NCI-H1105 (cell line): ENCODE measurements at places on chromosomes 11 and 22.

DNA sequence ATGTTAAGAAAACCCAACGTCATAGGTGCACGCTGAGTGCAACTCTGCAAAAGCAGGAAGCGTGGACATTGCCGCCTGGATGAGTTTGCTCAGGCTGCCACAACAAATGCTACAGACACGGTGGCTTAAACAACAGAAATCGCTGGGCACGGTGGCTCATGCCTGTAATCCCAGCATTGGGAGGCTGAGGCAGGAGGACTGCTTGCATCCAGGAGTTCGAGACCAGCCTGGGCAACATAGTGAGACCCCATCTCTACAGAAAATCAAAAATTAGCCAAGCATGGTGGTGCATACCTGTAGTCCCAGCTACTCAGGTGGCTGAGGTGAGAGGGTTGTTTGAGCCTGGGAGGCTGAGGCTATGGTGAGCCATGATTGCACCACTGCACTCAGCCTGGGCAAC lies 13.4 kb upstream of the PGA3 start:
- DNase-seq: no peak

- no peak for DNase-seq
These were observed 16.2 kb downstream of the PHLDA2 start for GRCh38 chr11:2913019-2913431.

DNA sequence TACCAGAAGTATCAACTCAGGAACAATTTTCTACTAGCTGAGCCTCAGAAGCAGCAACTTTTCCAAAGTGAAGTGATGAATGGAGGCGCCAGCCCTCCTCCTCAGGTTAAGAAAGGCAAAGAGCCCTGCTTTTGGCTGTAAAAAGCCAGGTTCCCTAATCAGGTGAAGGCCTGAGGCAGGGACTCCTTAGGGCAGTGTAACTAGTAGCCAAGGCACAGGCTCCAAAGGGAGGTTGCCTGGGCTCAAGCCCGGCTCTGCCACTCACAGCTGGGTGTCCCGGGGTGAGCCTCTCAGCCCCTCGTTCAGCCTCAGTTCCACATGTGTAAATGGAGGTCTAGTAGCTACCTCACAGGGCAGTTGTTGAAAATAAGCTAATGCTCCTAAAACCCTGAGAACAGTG lies 19.5 kb downstream of the TSKU start:
- no peak for DNase-seq

DNA sequence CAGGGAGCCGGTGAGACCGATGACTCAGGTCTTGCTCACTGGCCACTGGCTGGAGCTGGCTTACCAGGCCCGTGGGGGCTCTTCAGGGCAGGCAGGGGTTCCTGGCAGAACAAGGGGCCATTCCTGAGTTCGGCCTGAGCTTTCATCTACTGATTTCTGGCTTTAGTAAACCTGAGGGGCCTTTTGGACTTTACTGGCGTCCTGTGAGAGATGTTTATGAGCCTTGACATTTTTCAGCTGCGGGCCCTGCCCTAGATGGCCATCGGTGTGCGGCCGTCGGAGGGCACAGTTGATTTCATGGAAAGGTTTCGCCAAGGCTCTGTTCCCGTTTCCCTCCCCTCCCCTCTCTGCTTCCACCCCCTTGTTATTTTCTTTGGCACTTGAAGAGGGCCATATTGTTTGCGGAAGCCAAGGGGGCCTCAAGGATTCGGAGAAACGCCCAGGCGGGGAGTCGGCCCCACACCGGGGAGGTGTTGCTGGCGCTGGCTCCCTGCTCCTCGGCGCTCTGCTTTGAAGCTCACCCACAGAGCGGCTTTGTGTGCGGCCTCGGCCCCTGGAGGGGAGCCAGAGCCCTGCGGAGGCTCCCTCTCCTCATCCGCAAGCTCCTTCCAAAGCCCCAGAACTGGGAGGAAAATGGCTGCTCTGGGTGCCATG lies 17.7 kb downstream of the ELF5 start:
- no peak for DNase-seq

DNA sequence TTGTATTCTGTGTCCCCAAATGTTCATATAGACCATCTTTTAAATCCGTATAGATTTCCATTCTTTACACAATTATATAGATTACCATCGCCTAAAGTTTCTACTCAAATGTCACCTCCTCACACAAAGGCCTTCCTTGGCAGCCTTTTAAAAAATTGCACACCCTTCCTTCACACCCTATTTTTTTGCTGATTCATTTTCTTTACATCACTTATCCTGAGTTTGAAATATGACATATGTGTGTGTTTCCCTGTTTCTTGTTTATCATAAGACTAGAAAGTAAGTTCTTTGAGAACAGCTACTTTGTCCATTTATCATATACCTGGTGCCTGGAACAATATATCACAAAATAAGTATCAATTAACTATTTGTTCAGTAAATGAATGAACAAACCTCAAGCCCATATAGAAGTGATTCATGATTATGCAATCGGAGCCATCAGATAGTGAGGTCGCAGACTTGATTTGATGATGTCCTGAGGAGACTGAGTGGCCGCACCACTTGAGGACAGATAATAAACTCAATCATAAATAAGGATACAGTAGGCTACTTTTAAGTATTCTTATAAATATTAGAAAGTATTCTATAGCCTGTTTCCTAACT lies 327.4 kb upstream of the ZC3H12C start:
- DNase-seq: no peak

GRCh38 chr11:30583476-30584280 lies 2.5 kb downstream of the MPPED2 start:
- DNase-seq: no peak

- DNase-seq: peak; percentile 46
These were observed 9.7 kb upstream of the CENATAC start for GRCh38 chr11:118988280-118988679.

DNA sequence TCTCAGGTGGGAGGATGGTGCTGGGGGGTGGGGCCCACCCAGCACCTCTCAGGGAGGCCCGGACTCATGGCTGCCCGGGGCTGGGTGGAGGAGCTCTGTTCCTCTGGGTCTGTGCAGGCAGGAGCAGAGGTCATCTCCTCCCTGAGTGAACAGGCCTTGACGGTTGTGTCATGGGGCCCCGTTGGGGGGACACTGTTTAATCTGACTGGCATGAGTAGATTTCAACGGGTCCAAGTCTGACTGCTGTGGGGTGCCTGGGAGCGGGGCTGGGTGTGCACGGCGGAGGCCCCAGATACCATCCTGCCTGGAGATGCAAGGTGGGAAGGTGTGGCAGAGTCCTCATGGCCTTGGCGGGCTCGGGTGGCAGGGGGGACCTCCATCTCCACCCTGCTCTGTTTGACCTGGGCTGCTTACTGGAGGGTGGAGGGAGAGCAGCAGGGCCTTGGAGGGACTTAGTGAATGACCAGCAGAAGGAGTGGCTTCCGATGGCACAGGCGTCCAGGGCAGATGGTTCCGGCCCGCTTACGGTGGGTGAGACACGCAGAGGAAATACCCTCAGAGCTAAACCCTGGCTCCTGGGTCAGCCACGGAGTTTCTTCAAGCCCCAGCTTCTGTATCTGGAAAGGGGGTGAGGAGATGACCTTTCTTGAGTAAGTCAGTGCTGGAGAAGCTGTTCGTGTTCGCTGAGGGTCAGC lies 48.7 kb downstream of the SMIM38 start:
- DNase-seq: no peak

DNA sequence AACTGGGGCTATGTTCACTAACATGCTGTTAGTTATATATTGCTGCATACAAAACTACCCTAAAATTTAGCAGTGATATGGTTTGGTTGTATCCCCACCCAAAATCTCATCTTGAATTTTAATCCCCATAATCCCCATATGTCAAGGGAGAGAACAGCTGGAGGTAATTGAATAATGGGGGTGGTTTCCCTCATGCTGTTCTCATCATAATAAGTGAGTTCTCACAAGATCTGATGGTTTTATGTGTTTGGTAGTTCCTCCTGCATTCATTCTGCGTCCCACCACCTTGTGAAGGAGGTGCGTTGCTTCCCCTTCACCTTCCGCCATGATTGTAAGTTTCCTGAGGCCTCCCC lies 10.0 kb upstream of the PATL1 start:
- no peak for DNase-seq

DNA sequence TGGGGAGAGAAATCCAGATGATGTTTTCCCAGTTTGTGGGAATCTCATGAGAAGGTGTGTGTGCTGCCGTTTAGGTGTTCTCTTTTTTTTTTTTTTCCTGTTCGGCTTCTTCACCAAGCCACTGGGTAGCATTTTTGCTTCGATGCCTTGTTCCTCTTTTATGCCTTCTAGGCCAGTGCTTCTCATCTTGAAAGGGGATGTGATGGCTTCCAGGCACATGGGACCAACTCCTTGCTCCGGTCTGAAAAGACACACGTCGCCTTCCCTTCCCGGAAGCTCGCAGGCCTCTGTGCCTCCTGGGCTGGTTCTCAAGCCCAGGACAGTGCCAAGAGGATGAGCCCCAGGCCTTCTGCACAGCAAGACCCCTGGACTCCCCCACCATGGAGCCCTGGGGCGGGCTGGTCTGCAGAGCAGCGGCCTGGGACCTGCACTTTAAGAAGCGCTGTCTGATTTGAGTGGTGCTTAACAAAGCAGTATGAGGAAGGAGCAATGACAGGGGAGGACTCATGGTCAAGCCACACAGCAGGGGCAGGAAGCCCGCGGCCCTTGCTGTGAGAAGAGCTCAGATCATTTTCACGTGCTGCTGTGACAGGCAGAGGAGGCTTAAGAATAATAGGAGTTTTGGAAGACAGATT lies 158.8 kb downstream of the MPPED1 start:
- no peak for DNase-seq

- DNase-seq: no peak
These were observed 28.6 kb downstream of the FAM76B start for GRCh38 chr11:95760941-95761340.

DNA sequence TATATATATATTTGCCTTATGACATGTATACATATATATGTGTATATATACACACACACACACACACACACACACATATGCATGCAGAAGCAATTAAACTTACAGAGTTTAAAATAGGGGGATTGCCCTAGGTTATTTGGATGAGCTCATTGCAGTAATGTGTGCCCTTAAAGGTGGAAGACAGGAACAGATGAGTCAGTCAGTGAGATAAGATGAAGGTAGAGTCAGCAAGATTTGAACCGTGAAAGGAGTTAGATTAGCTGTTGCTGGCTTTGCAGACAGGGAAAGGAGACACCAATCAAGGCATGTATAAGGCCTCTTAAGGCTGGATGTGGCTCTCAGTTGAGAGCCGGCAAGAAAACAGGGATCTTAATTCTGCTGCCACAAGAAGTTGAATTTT lies 902.4 kb upstream of the RAG2 start:
- DNase-seq: no peak

- no peak for DNase-seq
These were observed at the start of gene P2RX3 for GRCh38 chr11:57338142-57338541. P2RX3 (plus strand) TSS chr11:57338352; CDS start chr11:57338551, 199 bp downstream.

- DNase-seq: no peak
These were observed 62.7 kb upstream of the RCN1 start for GRCh38 chr11:32028201-32028600.

- no peak for DNase-seq
These were observed 80.7 kb downstream of the SYT9 start for GRCh38 chr11:7332451-7332850.

DNA sequence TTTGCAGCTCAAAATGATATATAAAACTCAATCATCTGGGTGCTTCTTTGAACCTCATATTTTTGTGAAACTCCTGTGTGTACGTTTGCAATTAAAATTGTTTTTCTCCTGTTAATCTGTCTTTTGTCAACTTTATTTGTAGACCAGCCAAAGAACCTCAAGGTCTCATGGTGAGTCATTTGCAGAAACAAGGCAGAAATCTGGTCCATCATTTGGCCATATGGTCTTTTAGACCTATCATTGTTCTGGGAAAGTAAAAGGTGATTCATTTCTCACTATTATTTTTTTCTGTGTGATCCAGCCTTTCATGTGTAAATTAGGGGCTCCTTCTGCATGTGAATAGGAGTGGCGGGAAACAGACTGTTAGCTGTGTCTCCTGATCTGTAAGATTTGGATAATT lies 399.1 kb upstream of the DDI1 start:
- DNase-seq: no peak

DNA sequence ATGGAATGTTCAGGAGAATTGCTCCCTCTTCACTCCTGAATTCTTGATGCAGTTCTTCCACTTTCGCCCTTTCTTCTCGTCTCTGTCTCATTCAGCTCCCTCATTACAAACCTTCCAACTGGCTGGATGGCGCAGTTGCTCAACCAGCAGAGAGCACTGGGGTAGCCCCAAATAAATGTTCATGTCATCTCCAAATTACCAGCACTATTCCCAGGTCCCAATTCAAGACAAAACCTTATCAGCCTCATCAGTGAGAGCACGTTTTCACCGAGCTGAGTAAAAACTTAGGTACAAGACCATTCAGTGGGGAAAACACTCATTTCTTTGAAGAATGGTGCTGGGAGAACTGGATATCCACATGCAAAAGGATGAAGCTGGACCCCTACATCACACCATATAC lies 120.0 kb downstream of the MED15 start:
- no peak for DNase-seq

DNA sequence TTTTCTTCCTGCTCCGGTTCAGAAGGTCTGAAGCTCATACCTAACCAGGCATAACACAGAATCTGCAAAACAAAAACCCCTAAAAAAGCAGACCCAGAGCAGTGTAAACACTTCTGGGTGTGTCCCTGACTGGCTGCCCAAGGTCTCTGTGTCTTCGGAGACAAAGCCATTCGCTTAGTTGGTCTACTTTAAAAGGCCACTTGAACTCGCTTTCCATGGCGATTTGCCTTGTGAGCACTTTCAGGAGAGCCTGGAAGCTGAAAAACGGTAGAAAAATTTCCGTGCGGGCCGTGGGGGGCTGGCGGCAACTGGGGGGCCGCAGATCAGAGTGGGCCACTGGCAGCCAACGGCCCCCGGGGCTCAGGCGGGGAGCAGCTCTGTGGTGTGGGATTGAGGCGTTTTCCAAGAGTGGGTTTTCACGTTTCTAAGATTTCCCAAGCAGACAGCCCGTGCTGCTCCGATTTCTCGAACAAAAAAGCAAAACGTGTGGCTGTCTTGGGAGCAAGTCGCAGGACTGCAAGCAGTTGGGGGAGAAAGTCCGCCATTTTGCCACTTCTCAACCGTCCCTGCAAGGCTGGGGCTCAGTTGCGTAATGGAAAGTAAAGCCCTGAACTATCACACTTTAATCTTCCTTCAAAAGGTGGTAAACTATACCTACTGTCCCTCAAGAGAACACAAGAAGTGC lies 661 bp upstream of the MALAT1 start:
- DNase-seq: peak; percentile 55

DNA sequence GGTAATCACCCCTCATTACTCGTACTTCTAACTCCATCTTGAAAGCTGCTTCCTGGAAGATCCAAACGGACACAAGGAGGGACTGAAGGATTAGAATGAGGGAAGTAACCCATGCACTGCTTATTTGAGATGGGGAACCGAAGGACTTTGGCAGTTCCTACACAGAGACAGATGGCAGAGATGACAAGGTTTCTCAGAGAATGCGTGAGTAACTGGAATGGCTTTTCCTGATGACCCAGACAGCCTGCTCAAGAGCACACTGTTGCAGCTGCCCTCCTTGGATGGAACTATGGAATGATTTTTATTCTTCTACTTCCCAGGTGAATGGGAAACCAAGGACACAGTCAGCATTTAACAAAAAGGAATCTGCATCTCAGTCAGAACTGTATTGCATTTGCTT lies 7.3 kb downstream of the KCNJ11 start:
- DNase-seq: no peak

- DNase-seq: no peak
These were observed 367.9 kb downstream of the METTL15 start for GRCh38 chr11:28476049-28476448.

- DNase-seq: no peak
These were observed 50.3 kb downstream of the TRIOBP start for GRCh38 chr22:37747080-37747714.

GRCh38 chr11:123452794-123453193 lies 22.7 kb downstream of the GRAMD1B start:
- DNase-seq: no peak

GRCh38 chr22:41256254-41257253 lies 15.8 kb upstream of the CHADL start:
- no peak for DNase-seq

- DNase-seq: no peak
These were observed 53.2 kb upstream of the FTH1 start for GRCh38 chr11:62020661-62021060.
